ENCODE measurements at places on chromosomes 13 and 19.

- DNase-seq, result no peak
These were observed 245.8 kb downstream of the LIG4 start for GRCh38 chr13:107969546-107969945.

DNA sequence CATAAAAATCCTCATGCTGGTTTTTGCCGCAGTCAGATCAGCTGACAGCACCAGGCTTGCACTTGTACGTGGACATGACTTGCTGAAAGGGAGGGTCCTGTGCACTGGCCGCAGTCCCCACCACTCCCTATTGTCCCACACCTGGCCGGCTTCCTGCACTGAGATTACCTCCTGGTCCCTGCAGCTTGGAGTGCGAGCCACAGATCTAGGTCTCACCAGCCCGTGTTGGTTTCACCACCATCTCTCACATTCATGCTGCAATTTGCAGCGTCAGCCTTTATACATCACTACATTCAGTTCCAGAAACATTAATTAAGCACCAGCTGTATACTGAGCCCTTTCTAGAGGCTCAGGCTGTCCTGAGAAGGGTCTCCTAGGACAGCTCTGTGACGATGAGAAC is 15.0 kb upstream of the CD22 start:
- DNase-seq, result no peak

GRCh38 chr19:29878973-29879654 is 62.9 kb upstream of the URI1 start:
- DNase-seq, result no peak

DNA sequence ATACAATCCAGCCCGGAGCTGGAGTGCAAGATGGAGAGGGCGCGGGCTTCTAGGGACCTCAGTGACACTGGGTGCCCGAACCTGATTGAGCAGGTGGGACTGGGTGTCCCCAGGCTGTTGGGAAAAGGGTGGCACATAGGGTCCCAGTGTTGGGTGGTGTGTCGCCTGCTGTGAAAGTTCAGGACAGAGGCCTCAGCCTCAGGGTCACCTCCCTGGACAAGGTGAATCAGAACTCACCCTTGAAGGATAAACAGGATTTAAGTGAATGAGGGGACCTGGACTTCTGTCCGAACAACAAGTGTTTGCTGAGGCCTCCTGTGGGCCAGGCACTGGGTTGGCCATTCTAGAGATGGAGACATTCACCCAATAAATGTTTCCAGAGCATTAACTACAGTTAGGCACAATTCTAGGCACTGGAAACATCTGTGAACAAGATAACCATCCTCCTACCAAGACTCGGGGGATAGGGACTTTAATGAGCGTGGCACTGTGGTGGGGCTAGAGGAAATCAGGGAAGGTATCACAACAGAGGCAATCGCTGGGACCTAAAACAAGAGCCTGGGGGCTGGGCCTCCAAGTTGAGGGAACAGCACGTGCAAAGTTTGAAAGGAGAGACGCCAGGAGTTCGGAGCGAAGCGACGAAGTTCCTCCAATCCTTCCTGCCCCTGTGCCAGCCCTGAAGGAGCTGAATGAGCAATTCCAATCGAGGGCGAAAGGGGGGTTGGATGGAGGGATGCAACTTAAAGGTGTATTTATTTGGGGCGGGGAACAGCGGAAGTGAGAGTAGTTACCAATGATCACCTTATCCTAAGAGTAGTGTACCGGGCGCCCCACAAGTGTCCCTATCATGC is 921 bp upstream of the POLD1 start:
- no peak for DNase-seq

DNA sequence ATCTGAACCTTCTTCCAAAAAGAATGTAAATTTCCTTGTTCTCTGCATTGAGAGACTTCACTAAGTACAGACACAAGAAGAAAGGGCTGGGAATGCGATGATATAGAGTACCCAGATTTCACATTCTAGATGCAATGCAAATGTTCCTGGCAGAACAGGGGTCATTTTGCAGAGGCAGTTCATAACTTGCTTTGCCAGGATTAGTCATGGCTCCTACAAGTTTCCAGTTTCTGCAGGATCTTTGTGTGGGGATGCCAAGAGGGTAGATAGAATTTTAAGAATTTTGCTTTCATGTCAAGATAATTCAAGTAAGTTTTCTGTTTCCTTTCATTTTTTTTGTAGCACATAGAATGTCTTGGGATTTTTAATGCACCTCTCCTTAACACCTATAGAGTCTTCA is 181.2 kb downstream of the FGF9 start:
- no peak for DNase-seq

DNA sequence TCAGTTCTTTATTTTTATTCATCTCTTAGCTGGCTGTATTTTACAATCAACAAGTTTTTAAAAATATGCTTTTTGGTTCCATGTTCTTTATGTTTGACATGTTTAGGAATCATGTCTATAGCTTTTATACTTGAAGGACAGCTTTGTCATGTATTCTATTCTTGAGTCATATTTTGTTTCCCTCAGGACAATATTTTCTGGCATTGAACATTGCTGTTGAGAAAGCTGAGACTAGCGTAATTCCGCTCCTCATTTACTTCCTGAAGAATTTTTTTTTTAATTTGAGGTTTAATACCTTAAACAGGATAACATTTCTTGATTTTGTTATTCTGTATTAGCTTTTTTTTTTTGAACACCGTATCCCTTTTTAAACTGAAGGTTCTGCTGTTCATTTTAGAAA is 53.2 kb downstream of the RB1 start:
- no peak for DNase-seq

DNA sequence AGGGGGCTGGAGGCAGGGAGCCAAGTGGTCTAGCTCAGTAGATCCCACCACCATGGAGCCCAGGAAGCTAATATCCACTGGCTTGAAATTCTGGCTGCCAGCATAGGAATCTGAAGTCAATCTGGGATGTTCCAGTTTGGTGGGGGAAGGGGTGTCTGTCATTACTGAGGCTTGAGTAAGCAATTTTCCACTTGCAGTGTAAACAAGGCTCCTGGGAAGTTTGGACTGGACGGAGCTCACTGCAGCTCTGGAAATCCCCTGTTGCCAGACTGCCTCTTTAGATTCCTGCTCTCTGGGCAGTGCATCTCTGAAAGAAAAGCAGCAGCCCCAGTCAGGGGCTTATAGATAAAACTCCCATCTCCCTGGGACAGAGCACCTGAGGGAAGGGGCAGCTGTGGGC is 349.2 kb upstream of the KLHL1 start:
- no peak for DNase-seq

DNA sequence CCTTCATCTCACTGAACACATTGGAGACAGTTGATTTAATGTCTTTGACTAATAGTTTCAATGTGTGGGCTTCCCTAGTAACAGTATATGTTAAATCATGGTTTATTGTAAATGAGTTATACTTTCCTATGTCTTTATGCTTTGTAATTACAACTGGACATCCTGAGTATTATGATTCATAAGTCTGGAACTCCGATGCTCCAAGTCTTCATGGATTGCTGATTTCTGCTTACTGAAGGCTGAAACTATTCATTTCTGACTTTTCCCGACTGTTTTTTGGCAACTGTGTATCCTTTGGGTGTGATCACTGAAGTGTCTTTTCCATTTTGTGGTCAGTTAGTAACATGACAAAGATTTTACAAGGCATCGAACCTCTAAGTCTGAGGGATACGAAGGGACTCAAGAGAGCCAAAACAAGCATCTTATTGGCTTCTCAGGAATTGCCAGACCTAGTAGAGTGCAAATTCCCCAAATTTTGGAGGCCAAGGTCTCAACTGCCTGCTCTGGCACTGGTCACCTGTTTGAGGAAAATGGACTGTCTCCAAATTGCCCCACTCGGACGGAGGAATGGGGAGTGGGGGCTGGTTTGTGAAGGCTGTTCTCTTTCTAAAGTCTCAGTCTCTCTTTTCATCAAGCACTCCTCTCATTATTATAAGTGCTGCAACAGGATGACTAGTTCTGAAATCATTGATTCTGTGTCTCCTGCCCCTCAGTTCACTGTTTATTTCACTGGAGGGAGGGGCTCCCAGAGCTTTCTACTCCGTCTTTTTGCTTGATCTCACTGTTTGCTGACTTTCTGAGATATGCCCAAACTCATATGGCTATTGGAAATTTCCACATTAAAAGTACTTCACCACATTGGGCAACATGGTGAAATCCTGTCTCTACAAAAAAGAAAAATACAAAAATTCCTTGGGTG is 20.2 kb upstream of the CD70 start:
- DNase-seq, result no peak

DNA sequence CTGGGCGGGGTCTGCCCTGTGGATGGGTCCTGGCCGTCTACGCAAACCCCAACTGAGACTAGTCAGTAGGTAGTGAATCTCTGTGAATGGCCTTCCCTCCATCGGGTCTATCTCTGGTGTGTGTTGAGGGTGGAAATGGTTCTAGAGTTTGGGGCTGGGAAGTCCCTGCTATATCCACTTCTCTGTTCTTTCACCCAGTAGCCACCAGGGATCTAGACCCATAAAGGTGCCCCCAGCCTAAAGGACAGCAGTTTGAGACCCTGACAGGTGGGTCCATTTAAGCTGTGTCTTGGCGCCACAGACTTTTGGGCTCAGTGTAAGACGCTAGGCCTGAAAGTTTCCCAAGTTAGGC is 57.7 kb downstream of the ZNF568 start:
- DNase-seq, result no peak

- no peak for DNase-seq
These were observed 30.1 kb upstream of the METTL21C start for GRCh38 chr13:102724923-102725322.

DNA sequence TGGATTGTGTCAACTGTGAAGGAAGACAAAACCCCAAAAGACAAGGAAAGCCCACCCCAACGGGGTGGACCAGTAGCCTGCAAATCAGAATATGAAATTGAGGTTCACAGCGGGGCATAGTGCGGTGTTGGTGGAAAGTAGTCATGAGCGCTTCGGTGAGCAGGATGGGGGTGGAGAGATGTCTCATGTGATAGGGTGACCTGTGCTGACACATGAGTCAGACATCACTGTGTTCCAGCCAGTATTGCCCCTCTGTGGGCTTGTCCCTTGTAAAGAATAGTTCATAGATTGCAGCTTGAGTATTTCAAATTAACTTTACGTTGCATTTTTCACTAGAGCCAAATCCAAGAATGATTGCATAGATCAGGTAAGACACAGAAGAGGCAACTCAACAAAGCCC is 7.3 kb downstream of the ZNF69 start:
- DNase-seq, result no peak

DNA sequence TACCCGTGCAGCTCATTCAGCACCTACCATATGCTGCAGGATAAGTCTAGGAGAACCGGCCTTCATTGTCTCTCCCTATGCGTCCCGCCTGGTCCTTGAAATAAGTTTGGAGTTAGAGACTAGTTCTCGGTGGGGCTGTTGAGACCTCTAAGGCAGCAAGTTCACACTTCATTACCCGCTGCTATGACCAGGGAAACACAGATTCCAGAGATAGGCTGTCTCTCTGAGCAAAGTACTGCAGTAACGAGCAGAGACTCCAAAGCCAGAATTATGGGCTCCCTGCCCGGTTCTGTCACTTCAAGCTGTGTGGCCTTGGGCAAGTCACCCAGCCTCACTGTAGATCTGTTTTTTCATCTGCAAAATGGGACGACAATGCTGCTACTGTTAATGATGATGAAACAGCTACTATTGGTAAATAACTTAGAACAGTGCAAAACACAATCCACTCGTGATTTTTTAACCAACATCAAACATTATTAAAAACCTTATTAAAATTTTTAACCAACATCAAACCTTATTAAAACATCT is 184.1 kb downstream of the USP12 start:
- no peak for DNase-seq

GRCh38 chr13:72504131-72504841 is 223.1 kb downstream of the MZT1 start:
- DNase-seq, result no peak

DNA sequence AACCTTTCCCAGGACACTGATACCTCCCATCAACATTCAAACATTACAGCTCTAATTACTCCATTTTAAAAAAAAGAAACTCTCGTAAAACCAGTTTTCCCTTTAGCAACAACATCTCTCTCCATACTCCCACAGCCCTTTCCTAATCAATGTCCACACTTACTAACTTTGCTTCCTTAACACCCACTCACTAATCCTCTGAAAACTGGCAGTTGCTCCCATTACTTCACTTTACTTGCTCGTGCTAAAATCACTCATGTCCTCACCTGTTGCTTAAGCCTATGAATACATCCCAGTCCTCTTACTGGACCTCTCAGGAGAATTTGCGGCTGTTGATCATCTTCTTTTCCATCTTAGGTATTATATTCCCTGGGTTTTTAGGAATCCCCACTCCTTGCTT is 44.8 kb downstream of the RBM26 start:
- DNase-seq, result no peak

DNA sequence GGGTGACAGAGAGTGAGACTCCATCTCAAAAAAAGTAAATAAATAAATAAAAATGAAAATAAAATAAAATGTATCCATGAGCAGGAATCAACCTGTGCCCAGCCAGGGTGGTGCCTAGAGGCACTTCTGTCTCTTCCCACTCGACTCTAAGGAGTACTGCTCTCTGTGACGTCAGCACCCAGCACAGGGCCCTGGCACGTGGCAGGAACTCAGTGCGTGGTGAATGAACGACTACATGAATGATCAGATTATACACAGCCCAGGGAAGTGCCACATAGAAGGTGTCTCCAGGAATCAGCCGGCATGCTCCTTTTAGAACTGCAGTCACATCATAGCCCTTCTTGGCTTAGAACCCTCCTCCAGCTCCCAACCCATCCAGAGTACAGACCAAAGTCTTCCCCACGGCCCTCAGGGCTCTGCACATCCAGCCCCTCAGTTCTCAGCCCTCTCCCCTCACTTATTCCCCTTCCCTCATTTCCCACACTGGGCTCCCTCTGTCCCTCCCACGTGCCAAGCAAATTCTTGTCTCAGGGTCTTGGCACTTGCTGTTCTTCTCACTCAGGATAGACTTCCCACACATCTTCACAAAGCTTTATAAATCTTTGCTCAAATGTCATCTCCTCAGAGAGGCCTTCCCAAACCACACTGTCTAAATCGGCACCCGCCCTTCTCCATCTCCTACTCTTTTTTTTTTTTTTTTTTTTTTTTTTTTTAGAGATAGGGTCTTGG is 4.2 kb downstream of the CLIP3 start:
- DNase-seq, result no peak

DNA sequence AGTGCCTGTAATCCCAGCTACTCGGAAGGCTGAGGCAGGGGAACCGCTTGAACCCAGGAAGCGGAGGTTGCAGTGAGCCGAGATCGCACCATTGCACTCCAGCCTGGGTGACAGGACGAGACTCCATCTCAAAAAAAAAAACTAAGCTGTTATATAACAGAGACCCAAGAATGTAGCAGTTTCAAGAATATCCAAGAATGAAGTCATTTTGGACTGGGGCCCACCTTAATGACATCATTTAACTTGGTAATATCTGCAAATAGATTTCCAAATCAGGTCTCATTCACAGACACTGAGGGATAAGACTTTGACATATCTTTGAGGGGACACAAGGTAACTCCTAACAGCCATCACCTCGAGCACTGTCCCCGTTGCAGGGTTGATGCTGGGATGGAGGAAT is 36.5 kb upstream of the MRI1 start:
- DNase-seq, result no peak

GRCh38 chr13:76330761-76331160 is 555.4 kb downstream of the KCTD12 start:
- DNase-seq, result no peak

- no peak for DNase-seq
These were observed 801.9 kb upstream of the SLITRK1 start for GRCh38 chr13:84684048-84684662.

- no peak for DNase-seq
These were observed 21.0 kb downstream of the RFX1 start for GRCh38 chr19:13984875-13985741.

GRCh38 chr13:49400755-49401659 is 42.9 kb downstream of the CAB39L start:
- no peak for DNase-seq
